CD4-positive, alpha-beta T cell treated with Interleukin-17A for 1 hour (primary cell): ENCODE measurements at places on chromosomes 2 and 18.

- peak; percentile 83 for DNase-seq
These were observed 71.7 kb downstream of the NCAPH start for GRCh38 chr2:96407041-96407918.

GRCh38 chr2:11691076-11691660, 21.2 kb upstream of the NTSR2 start:
- DNase-seq = no peak

DNA sequence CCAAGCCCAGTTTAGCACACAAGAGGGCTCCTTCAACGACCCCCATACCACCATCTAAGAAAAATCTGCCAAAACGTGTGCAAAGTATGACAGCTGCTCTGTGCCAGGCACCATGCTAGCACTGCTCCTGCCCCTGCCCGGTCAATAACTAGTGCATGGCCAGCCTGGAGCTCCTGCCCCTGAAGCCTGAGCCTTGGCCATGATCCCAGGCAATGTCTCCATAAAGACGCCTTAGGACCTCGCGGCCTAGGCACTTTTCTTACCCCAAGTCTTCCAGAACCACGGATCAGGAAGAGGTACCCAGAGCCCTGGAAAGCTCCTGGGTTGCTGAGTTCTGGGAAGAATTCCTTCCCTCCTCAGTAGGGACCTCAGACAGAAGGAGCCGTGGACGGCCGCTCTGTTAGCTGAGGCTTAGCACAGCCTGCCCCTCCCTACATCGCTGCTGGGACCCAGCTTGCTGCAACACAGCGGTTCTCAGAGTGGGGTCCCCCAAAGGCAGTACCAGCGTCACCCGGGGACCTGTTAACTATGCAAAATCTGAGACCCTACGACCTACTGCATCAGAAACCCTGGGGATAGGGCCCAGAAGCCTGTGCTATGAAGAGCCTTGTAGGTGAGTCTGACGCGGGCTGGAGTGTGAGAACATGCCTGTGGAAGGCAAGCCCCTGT, 117.8 kb upstream of the TWIST2 start:
- no peak for DNase-seq

GRCh38 chr2:8684878-8685696, 3.2 kb downstream of the ID2 start:
- DNase-seq = peak; percentile 49

DNA sequence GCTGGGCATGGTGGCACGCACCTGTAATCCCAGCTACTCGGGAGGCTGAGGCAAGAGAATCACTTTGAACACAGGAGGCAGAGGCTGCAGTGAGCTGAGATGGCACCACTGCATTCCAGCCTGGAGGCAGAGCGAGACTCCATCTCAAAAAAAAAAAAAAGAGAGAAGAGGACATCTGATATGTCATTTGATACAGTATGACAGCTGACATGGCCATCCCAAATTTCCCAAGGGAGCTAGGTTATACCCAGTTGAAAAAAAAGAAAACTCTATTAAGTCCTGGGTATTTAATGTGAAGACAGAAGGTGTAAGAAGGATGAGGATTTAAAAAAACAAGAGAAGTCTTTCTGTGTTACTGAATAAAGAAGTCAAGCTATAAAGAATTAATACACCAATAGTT, 23.3 kb downstream of the CLASP1 start:
- no peak for DNase-seq

GRCh38 chr2:242065426-242065825, 195.9 kb downstream of the RTP5 start:
- no peak for DNase-seq

DNA sequence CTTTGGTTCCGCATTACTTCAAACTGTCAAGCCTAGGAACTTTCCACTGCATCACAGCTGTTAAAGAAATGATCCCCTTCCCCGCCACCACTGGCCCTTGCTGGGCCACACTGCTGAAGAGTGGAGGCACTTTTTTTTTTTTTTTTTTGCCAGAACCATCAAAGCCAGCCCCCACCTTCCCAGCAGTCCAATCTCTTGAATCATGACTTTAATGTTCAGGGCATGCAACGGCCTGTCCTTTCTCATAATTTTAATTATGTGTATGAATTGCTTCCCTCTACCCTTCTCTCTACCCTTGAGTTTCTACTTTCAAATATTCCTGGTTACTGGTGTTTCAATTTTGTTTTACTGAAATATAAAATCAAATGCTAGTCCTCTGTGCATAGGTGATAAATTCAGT, 102.1 kb upstream of the LMAN1 start:
- DNase-seq = no peak

- no peak for DNase-seq
These were observed 679.2 kb upstream of the ZNF804A start for GRCh38 chr2:183919167-183919566.

GRCh38 chr2:176079831-176080539, 3.8 kb downstream of the EVX2 start:
- no peak for DNase-seq

GRCh38 chr2:17196380-17196779, 321.9 kb downstream of the RAD51AP2 start:
- no peak for DNase-seq

DNA sequence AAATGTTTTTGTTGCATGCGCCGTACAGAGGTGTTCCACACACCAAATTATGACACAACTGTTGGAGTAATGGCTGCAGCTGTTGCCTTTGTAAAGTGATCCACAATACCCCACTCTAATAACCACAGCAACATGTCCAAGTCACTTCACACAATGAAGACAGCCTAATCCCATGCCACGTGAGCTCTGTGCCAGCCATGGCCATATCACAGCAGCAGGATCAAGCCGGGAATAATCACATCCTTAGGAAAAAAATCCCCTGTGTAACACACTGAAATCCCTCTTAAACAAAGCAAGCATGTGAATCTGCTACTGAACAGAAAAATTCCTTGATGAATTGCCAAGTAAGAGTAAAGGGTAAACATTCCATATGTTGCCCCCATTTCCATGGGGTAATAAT, 179.5 kb upstream of the PARD3B start:
- DNase-seq = no peak

DNA sequence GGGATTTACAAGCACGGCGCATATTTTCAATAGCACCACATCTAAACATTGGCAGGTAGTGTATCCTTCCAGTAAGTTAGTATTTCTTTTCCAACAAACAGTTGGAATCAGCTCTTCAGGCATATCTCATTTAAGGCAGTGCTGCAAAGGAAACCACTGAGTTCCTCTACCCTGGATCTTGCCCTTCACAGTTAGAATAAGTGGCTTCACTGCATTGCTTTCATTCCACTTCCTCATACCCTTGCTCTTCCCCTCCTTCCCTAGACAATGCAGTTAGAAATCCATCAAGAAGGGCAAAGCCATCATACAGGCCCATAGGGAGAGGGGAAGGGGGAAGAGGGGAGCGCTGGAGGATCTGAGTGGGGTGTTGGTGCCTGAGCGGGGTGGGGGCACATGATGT, 173.7 kb downstream of the FBXO15 start:
- no peak for DNase-seq

DNA sequence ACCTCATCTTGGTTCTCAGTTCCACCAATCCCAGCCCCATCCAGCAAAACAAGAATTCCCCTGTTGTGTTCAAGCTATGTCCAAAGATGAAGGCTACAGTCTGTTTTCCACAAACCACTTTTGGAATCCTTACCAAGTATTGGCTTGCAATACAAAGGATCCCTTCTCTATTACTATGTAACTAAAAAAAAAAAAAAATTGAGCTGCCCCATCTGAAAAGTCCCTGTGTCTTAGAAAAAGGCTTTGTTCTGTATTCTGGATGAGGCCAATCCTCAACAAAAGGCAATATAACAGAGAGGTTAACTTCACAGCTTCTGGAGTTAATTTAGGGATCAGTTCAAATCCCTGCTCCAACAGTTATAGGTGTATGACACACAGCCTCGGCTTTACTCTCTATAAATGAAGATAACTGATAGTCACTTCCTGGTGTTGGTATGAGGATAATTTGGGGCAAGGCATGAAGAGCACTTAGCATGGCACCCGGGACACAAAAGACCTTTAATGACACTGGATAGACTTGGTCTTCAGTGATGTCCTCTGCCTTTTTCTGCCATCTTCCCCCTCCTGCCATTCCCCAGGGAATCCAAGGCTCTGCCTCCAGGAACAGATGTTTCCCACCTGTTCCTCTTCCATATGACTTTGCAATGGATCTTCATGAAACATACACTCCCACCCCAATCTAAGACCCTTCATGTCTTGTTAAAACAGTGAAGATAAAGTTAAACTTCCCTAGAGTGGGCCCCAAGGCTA, 61.2 kb upstream of the ATL2 start:
- no peak for DNase-seq

- no peak for DNase-seq
These were observed 74.6 kb downstream of the COX7A2L start for GRCh38 chr2:42286268-42286946.

GRCh38 chr2:158905784-158906183, 62.7 kb upstream of the TANC1 start:
- DNase-seq = no peak

DNA sequence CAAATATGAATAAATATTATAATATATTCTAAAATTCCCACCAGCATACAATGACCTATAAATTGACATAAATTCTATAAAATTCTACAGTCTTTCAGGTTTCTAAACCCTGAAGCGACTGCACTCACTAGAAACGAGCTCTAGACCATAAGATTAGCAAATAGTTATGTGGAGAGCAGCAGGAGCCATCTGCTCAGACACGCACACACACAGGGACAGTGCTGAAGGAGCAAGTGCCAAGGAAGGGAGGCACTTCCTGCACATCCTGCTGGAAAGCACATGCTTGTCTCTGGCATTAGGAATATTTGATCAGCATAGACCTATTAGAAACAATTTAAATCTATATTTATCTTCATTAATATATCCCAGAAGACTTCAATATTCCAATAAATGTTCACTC, 713.9 kb upstream of the CDH2 start:
- no peak for DNase-seq

DNA sequence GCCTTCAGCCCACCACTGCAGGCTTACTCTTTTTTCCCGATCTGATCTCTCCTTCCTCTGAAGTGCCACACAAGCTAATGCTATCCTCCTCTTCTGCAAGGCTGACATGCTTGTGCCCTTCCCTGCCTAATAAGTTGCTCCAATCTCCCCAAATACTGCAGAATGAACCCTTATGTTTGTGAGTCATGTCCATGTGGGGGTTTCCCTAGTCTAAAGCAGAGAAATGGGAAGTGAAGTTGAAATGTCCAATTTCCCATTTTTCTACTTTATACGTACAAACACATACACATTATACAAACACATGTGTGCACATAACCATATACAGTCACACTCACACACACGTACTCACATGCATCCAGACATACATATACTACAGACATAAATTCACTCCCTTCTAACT, 288.1 kb upstream of the CELF4 start:
- DNase-seq = no peak

- DNase-seq = no peak
These were observed 161.3 kb downstream of the ZNF407 start for GRCh38 chr18:74758995-74759394.
